ENCODE measurements at places on chromosomes 2 and 18.

GRCh38 chr2:122451040-122451439, 695.6 kb downstream of the TSN start:
- no peak for DNase-seq

- DNase-seq, result no peak
Observed at GRCh38 chr2:17851731-17852585, 26.5 kb upstream of the KCNS3 start.

- DNase-seq, result no peak
Observed at GRCh38 chr2:206225435-206226232, 48.8 kb upstream of the ZDBF2 start.

DNA sequence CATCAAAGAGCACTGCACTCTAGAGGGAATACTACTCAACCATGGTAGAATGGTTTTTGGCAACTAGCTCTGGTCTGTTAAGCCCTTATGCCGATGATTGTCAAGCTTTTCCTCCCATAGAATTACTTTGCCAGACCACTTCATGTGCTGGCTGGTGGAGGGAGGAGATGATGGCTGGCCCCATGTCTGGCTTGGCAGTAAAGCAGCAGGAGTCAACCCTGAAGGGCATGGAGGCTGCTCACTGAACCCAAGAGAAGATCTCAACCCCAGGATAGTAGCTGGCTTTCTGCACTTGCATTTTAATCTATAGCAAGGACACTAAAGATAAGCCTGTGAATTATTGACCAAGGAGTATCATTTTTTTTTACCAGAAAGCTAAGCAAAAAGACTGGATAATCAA, 309.9 kb downstream of the PIEZO2 start:
- no peak for DNase-seq

- DNase-seq, result no peak
Observed at GRCh38 chr2:219107758-219108157, 47.0 kb upstream of the IHH start.

GRCh38 chr18:6289843-6290242, 124.9 kb downstream of the L3MBTL4 start:
- no peak for DNase-seq

DNA sequence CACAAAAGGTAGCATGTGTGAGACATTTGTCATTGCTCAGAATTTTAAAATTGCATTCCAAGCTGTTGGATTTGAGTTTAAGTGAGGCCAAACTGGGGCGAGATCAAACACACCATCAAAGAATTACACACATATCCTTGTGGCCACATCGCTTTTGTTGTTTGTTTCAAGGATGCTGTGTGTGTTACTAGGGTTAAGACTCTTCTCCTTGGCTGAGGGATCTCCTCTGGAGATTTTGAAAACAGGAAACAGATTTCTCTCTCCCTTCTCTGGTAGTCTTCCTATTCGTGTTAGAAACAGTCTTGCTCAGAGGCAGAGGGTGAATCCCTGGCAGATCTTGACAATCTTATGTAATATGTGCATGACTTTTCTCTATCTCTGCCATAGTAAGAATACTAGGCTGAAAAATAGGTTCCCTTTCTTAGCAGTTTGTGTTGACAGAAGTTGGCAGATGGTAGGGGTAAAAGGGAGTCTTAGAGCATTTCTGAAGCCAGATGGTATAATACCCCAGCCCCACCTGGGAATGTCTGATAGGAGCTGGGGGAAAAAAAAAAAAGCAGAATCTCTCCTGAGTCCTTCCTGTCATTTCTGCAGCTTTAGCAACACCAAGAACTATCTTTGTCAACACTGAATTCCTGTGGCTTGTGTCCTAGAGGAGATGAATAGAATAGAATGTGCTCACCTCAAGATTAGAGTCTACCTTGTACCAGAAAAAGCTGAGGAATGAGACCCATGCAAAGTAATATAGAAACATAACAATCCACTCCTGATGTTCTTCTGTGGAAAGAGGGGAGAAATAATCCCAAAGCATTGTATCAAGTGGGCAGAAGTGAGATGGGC, 101.8 kb downstream of the XRCC5 start:
- no peak for DNase-seq

- DNase-seq, result no peak
Observed at GRCh38 chr2:237404413-237404812, 9.6 kb downstream of the COL6A3 start.

GRCh38 chr2:43152186-43152585, 74.2 kb downstream of the ZFP36L2 start:
- no peak for DNase-seq

DNA sequence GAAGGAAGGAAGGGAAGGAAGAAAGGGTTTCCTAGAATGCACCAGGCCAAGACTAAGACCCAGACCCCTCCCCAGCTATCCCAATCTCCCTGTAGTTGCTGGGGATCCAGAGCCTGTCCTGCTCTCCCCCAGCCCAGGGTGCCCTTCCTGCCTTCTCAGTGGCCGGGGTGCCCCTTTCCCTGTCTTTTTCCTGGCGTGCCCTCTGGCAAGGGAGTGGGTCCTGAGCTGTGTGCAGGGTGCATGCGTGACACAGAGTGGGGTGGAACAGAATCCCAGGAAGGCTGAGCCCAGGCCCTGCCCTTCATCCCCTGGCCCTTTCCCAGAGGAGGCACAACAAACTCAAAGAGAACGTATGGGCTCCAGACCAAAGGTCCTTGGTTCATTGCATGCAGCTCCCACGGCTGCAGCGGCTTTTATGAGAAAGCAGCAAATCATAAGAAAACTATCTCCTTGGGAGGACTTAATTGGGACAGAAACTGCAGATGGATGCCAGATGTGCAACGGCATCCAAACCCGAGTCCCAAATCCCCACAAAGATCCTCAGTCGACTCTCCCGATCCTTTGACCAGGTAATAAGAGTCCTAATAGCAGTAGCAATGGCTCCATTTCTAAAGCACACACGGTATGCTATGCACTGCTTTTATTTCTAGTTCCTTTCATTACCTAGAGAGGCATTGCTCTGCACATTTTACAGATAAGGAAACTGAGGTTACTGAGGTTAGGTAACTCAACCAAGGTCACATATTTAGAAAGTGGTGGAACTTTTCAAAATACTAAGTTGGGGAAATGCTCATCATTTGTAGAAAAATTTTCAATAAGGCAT, 12.7 kb upstream of the ARID5A start:
- DNase-seq, result no peak

DNA sequence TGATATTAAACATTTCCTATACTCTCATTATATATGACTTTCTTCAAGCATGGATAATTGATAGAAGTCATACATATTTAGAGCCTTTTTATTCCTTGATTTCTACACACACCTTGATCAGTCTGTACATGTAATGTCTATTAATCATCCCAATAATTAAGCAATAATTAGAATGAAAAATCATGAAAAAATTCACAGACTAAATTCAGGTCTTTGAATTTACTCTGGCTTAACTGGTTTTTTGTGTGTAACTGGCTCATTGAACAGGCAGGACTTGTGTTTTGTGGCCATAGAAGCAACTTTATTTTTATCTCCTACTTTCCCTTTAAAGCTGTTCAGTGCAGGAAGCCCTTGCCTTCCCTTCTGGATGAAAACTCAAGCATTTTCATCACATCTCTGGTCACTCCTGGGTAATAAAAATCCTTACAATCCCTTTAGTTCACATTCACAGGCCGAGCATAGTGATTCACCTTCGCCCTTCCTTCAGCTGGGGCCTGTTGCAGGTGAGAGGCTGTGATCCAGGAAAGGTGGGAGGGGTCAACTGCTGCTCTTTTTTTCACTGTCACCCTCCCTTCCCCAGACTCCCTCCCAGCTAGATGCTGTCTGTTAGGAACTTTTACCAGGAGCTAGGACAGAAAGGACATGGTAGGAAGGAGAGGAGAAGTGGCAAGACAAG, 58.0 kb upstream of the ITSN2 start:
- no peak for DNase-seq

DNA sequence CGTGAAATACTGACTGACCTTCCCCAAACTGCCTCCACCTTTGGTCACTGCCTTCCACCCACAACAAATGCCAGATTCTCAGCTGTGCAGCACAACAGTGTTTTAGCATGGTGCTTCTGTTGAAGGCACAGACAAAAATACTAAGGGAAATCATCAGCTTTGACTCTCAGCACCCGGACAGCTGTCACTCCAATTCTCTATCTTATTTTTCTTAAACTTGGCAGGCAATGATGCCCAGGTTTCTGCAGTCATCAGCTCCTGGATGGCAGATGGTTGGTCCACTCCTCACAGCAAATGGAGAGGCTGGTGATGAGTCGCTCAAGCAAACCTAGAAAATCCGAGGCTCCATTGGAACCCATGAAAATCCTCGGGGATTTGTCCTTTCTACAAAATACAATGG, 2.9 kb upstream of the FAM124B start:
- DNase-seq, result no peak

DNA sequence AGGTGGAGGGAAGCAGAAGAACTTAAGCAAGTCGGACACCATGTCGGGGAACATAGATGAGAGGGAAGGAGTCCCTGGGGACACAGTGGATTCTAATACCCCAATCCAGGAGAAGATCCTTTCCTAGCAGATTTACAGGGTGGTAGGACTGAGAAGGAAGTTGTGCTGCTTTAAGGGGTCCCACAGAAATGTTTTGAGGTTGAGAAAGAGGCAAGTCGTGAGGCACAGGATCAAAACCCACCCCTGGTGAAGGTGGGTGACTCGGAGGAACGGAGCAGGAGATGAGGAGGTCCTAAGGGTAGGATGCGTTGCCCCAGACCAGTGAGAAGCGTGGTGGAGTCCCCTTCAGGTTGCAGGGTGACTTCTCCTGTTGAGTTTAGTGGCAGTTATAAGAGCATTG, 32.7 kb downstream of the DCDC2C start:
- DNase-seq, result no peak

DNA sequence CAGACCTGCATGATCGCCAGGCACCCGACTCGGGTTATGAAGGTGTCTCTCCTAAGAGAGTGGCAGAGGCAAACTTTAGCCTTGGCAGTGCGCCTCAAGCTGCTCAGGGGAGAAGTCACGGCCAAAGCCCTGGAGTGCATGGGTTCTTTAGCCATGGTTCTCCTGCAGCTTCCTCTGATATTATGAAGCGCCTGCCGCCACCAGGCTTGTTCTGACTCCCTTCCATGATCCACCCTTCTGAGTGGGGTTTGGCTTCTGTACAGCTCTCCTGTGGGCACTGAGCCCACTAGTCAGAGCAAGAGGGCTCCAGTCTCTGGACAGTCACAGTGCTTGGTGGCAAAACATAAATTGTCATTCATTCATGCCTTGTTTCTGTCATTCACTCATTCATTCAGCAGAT, 25.9 kb upstream of the TMBIM1 start:
- DNase-seq, result no peak

- DNase-seq, result peak; percentile 68
Observed at GRCh38 chr2:241863536-241863954, 4.9 kb upstream of the PDCD1 start.

- DNase-seq, result no peak
Observed at GRCh38 chr2:26850505-26850904, 2.6 kb downstream of the DPYSL5 start.

- no peak for DNase-seq
Observed at GRCh38 chr2:219344751-219345430, 12.3 kb upstream of the RESP18 start.

DNA sequence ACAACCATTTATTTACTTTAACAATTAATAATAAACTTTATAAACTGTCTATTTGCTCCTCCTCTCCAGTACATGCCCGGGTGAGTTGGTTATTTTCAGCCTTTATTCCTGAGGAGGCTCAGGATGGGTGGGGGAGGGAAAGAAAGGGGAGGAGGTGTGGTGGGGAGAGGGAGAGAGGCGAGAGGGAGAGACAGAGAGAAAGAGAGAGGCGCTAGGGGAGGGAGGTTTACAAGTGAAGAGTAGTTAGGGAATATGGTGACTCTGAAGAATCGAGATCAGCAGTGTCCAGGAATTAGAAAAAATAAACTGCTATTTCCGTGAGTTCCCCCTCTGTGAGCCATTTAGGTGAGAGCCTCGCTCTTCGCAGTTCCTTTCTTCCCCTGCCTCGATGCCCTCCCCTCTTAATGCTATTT, 138.9 kb downstream of the MEIS1 start:
- no peak for DNase-seq

DNA sequence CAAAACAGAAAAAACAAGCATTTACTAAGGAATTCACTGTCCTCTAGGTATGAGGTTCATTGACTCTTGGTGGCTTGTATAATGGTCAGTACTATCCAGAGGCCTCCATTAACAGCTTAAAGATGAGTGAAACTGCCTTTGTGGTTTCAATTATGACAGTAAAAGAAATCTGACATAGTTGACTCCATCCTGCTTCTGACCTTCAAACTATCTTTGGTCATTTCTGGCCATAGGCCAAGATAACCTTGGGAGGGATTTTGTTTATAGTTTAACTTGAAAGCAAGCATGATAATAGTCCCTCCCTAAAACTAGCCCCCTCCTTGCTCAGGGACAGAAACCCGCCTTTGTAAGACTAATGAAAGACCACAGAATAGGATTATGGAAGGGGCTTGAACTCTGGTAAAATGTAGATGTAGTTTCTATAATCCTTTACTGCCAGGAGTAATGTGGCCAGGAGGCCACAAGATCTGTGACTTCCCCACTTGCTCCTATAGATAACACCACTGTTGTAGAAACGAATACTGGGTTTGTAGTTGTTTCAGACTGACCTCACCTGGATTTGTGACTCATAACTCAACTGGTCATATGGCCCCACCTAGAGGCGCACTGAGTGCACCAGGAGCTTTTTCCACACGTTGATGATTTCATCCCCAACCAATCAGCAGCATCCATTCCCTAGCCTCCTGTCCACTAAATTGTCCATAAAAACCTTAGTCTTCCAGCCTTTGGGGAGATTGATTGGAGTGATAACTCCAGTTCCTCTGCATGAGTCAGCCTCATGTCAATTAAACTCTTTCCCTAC, 8.6 kb upstream of the PLEKHM3 start:
- DNase-seq, result peak; percentile 25

GRCh38 chr2:238122287-238123217, 15.9 kb upstream of the KLHL30 start:
- DNase-seq, result no peak
